ENCODE measurements at places on chromosomes 16 and 17.

- DNase-seq = peak; percentile 2
Observed at GRCh38 chr16:15907863-15908478, 19.6 kb upstream of the CEP20 start.

GRCh38 chr16:53892155-53892554 is 188.2 kb downstream of the FTO start:
- peak; percentile 15 for DNase-seq

- DNase-seq = no peak
Observed at GRCh38 chr17:56718515-56718914, 115.2 kb downstream of the C17orf67 start.

DNA sequence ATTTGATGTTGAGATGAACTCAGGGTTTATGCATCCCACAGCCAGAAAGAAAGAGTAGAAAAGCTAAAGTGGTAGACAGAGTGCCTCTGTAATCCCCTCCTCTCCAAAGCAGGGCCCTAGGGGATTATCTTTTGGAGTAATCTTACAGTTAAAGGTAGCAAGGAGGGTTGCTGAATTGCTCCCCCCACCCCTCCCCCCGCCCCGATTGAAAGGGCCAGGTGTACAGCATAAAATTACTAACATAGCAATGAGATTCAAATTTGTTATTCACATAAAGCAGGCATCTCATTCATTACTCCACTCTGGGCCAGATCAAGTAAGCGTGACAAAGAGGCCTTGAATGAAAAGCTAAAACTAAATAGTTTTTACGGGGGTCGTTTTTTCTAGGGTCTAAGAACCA is 72.7 kb downstream of the STH start:
- DNase-seq = no peak

- DNase-seq = no peak
Observed at GRCh38 chr16:57645691-57646387, 17.4 kb downstream of the ADGRG1 start.

DNA sequence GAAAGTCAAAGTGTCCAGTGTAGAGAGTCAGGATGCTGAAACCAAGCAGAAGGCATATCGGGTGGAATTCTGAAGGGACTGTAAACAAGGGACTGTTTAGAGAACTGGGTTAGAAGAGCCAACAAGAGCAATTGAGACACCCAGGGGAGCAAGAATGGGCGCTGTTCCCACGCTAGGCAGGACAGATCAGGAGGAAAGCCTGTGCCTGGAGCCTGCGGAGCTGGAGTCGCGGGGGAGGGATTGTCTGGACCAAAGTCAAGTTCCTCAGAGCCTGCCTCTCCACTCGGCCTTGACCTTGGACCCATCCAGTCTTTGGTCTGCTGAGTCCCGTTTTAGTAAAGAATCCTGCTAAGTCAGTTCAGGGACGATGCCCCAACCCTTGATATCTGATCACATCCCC is 14.7 kb upstream of the KLHL36 start:
- DNase-seq = no peak

- DNase-seq = no peak
Observed at GRCh38 chr16:10103118-10103517, 79.1 kb downstream of the GRIN2A start.
